Occipital lobe (tissue), 3 donors: ENCODE measurements at places on chromosomes 5 and 9. TPM values are rescaled to one million over a fixed set of nuclear protein-coding genes. Genes with fewer than 3 reads are reported as not detected.

The IL9 gene
- not detected for total RNA-seq

The SLC36A3 gene
- not detected for total RNA-seq

The FBXO4 gene
- 18.6 TPM for total RNA-seq

The SPATA24 gene
- total RNA-seq: 3.6 TPM

The GADD45G gene
- total RNA-seq: 5.6 TPM

The ADCY2 gene
- 13.4 TPM for total RNA-seq

The ZNF367 gene
- 3.3 TPM for total RNA-seq

The PCSK1 gene
- total RNA-seq: 1.6 TPM

The GLRA1 gene
- total RNA-seq: 0.16 TPM

The RHOBTB3 gene
- total RNA-seq: 348 TPM

The IL7R gene
- total RNA-seq: under 0.01 TPM

The NMUR2 gene
- not detected for total RNA-seq

The MBLAC2 gene
- total RNA-seq: 18.7 TPM

The SGTB gene
- 35.9 TPM for total RNA-seq

The LIFR gene
- 83.4 TPM for total RNA-seq

The ORM2 gene
- not detected for total RNA-seq

The SH3TC2 gene
- 1.6 TPM for total RNA-seq

The CCL27 gene
- 0.31 TPM for total RNA-seq

The PTGS1 gene
- total RNA-seq: 0.47 TPM

The FAM120AOS gene
- 24.8 TPM for total RNA-seq

The LRRC26 gene
- total RNA-seq: 0.62 TPM

The PCDHGB1 gene
- total RNA-seq: 7.8 TPM

The GPR150 gene
- total RNA-seq: not detected

The OBP2B gene
- not detected for total RNA-seq

The BNC2 gene
- 1.6 TPM for total RNA-seq

The PTGES gene
- 3.3 TPM for total RNA-seq

The ABLIM3 gene
- total RNA-seq: 5.8 TPM

The MSX2 gene
- total RNA-seq: not detected

The CD74 gene
- 4.1 TPM for total RNA-seq

The RGS7BP gene
- total RNA-seq: 17.6 TPM
